ENCODE measurements at places on chromosomes 4 and X. TPM values are rescaled to one million over a fixed set of nuclear protein-coding genes. Genes with fewer than 3 reads are reported as not detected.

SMIM10 gene
- total RNA-seq = 1.4 TPM

NLRP2B gene
- total RNA-seq = not detected

- H3K4me3 ChIP-seq = no peak within 1 kb of the TSS
- DNase-seq = peak; percentile 51
- H3K27me3 ChIP-seq = peaks cover 65% of the 10 kb centered on the region
- H3K27ac ChIP-seq = no peak within 1 kb of the TSS
Observed at GRCh38 chrX:100409610-100410590, at the start of gene PCDH19. Gene PCDH19 (minus strand): TSS chrX:100410273. CDS start chrX:100408597, 1,676 bp downstream.

- no peaks in the 10 kb centered on the region for H3K4me1 ChIP-seq
- H3K4me3 ChIP-seq = no peak overlapping the region
- H3K36me3 ChIP-seq = no peaks in the 10 kb centered on the region
- H3K27ac ChIP-seq = no peak overlapping the region
- no peaks in the 10 kb centered on the region for H3K27me3 ChIP-seq
Observed at GRCh38 chr4:52869656-52870055, 7.5 kb downstream of the RASL11B start.

- no peaks in the 10 kb centered on the region for H3K27me3 ChIP-seq
- peaks cover 6% of the 10 kb centered on the region for H3K4me1 ChIP-seq
- H3K36me3 ChIP-seq = no peaks in the 10 kb centered on the region
- H3K4me3 ChIP-seq = no peak overlapping the region
- no peak overlapping the region for H3K27ac ChIP-seq
- DNase-seq = no peak
Observed at GRCh38 chrX:103250977-103251376, 4.0 kb downstream of the TCEAL8 start.

Data from pancreas (tissue), 10 donors.